ENCODE measurements at places on chromosomes 4 and X. TPM values are rescaled to one million over a fixed set of nuclear protein-coding genes. Genes with fewer than 3 reads are reported as not detected.

Gene BGN
- 29.6 TPM for total RNA-seq

Gene ASB12
- total RNA-seq: not detected

Gene JCHAIN
- not detected for total RNA-seq

Gene KIF4A
- 29.8 TPM for total RNA-seq

Gene F8
- 1.3 TPM for total RNA-seq

Gene COL25A1
- 9.2 TPM for total RNA-seq

Gene MAOB
- total RNA-seq: 5.5 TPM

Gene MAGEA1
- not detected for total RNA-seq

DNA sequence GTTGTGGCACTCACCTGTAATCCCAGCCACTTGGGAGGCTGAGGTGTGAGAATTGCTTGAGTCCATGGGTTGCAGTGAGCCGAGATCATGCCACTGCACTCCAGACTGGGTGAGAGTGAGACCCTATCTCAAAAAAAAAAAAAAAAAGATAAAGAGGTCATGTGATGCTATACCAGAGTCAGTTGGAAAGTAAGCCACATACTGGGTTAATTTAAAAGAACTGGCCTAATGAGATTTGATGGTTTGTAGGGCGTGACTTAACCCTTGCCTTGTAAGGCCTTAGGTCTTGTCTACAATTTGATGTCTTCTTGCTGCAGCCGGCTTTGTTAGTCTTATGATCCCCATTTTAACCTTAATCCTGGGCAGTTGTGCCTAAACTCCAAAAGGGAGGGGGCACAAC, 5.2 kb downstream of the MGST2 start:
- DNase-seq: no peak

GRCh38 chr4:2788532-2789103, 4.3 kb upstream of the SH3BP2 start:
- DNase-seq: no peak

DNA sequence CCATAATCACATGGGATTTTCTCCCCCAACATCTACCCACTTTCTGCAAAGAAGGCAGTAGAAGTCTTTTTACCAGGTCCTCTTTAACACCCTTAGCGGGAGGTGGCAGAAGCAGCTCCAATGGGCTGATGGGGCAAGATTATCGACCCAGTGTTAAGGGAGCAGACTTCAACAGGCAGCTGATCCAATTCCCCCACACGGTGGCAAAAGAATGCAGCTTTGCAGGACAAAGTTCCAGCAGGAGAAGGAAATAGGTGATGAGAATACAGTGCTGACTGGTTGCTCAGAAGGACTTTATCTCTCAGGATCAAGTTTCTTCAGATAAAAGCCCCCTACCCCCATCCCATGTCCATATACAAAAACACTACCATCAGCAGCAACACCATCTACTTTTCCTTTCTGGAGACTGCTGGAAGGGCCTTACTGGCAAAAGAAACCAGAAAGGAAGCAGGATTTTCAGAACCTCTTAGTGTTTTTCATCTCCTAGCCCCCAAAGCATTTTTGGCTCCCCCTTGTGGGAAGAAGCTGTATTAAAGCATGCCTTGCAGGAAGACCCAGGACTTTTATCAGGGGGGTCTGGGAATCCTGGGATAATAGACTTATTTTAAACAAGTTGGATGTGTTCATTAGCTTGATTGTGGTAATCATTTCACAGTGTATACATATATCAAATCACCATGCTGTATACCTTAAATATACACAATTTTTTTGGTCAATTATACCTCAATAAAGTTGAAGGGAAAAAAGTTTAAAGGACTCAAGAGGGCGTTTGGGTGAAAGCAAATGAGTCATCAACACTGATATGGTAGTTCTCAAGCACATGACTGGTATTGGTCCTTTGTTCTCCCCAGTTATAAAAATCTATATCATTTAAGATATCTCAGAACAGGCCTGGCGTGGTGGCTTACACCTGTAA, 146.4 kb downstream of the GPC3 start:
- DNase-seq: no peak

GRCh38 chr4:178165951-178166308, 723.7 kb upstream of the AGA start:
- DNase-seq: no peak

DNA sequence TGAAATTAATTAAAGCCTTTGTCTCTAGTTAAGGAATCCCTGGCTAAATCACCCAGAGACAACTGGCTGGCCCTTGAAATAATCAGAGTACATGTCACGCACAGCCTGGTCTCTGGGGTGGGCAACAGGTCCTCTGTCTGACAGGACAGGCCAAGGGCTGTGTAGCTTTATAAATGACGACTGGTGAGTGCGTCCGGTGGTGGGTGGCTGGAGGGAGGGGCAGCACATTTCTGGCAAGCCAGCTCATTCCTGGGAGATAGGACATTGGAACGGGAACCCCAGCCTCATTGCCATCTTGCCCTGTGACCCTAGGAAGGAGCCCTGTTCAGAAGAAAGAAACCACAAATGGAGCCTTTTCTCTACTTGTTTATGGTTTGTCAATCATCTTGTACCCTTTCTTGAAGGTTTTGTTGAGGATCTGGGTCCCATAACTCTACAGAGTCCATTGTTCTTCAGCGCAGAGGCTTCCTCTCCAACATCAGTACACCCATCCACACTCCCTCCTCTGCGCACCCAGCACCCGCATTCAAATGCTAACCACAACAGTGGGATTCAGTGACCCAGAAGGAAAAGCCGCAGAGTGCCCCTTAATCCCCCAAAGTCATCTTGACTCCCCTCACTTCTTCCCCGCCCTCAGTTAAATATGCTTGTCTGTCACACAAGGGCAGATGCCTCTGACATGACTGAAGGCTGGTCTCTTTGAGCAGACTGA, 368.1 kb downstream of the UNC5C start:
- no peak for DNase-seq

- no peak for DNase-seq
Observed at GRCh38 chr4:63105839-63106238, 1303.4 kb downstream of the TECRL start.

DNA sequence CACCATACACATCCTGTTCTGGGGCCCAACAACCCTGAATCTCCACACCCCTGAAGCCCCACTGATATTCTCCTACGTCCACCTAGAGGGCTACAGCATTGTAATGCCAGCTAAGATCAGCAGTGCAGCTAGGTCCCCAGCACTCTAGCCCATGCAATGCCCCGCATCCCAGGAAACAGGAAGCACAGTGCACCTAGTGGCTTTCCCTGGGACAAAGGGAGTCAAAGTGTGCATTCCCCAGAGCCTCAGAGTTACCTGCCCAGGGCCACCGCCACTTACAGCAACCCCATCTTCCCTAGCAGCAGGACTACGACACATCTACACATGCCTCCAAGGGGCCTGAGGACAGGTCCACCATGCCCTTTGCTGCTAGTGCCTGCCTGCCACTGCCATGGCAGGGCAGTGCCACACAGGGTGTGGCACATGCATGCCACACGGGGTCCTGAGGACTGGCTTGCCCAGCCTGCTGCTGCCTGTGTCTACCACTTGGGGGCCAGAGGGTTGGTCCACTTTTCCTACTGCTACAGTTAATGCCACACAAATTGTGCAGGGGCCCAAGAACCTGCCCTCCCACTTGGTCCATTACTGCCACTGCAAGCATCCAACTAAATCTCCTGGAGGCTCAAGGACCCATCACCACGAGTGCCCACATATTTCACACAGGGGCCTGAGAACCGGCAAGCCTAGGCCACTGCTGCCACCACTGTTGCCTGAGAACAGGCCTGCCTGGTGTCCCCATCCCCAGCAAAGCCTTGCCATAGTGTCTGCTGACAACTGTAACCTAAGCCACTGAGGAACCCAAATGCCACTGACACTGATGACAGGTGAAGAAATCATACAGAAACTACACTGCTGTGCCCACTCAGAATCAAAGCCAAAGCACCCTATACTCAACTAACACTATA, 23.7 kb downstream of the TLR6 start:
- no peak for DNase-seq

DNA sequence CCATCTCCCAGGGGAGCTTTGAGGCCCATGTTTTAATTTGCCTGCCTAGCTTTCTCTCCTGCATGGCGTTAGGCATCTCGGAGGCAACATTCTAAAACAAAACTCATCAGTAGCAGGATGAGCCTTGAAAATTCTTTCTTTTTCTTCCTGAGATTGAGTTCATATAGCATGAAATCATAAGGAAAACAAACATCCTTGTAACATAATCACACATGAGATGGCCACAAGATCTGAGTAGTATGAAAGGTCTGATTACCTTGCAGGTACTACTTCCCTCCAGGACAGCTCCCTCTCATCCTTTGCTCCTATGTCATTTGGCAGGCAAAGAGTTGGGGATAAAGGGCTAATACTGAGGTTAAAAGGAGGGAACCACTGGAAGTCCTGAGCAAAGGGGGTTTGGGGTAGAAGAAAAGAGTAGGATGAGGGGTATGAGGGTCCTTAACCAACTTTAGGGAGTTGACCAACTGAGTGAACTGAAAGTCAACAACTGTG, 37.5 kb upstream of the CXCL8 start:
- DNase-seq: no peak

DNA sequence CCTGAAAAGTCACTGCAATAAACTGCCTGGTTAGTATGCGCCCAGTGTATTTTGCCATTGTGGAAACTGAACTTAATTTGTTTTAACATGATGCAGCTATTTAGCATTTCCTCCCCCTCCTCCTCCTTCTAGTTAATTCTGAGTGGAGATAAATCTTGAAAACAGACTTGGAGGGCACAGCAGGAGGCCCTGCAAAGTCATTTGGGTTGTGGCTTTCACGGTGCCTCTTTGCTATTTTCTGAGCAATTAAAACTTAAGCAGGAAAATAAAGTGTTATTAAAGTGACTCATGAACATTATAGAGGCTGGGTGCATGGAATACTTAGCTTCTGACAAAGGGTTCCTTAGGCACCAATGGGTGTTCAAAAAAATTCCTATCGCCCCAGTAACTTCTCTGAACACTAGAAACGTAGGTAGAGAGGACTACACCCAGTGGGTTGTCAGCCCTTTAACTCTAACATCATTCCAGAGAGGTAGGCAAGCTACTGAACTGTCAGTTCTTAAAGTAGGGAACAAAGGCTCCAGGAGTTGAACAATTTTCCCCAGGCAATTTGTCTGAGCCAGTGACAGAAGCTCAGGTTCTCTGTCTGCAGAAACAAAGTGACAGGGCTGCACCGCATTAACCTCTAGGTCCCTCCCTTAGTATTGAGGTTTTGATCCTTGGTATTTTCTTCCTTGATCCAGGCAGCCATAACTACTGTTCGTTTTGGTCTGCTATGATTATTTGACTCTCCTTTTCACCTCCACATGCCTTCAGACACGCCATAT, 158.3 kb upstream of the KIT start:
- no peak for DNase-seq

DNA sequence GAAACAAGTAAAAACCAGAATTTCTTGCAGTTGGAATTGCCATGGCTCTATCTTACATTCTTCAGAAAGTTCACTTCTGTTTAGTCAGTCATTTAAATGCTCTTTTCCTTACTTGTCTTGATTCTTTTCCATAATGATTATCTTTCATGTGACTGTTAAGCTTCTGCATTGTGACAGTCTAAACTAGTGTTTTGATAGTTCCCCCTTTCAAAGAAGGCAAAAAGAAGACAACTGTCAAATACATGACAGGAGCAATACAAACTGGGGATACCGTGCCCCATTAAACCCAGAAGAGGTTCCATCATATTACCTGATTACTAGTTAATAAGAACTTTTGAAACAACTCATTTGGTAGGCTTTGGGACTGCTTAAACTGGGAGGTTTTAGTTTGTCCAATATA, 476.2 kb downstream of the PCDH19 start:
- no peak for DNase-seq

DNA sequence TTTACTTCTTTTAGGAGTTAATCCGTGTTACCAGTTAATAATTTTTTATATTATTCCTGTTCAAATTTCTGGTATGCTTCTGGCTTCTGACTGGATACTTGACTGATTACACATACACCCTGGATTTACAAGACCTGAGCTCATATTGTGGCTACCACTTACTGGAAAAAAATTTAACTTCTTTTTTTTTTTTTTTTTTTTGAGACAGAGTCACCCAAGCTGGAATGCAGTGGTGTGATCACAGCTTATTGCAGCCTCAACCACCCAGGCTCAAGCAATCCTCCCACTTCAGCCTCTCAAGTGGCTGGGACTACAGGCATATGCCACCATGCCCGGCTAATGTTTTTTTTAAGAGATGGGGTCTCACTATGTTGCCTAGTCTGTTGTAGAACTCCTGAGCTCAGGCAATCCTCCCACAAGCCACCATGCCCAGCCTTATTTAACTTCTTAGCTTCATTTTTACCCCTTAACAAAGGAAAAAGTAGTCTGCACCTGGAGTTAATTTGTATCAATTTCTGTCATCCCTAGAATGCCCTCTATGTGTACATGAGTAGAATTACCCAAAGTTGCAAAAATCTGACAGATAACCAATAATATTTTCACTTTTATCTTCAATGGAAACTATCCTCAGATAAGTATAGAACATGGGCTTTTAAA, 50.3 kb downstream of the TMEM165 start:
- no peak for DNase-seq

DNA sequence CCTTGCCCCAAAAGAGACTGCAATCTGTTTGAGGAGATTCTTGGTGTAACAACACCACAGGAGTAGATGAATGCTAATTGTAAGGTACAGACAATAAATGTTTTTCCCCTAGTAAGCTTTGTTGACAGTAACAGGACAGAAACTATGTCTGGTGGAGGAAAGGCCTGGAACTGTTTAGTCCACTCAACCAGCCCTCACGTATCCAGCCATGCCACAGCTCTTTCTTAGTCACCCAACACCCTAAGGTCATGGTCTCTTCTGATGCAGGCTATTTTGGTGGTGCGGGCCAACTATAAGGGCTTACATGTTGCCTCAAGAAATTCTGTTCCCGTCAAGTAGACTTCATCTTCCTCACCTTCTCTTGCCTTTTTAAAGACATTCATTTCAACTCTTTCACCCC, 75.9 kb upstream of the GAB1 start:
- DNase-seq: no peak

DNA sequence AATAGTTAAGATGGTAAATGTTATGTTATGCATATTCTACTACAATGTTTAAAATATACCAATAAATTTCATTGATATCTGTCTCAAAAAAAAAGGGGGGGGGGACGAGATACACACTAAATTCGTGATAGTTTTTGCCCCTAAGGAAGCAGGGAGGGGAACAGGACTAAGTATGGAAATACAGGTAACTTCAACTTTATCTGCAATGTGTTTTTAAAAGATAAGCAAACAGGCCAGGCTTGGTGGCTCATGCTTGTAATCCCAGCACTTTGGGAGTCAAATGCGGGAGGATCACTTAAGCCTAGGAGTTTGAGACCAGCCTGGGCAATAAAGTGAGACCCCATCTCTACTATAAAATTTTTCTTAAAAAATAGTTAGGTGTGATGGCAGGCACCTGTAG, 13.4 kb upstream of the CLOCK start:
- DNase-seq: no peak

GRCh38 chr4:164906368-164906767, 29.4 kb downstream of the APELA start:
- DNase-seq: no peak

DNA sequence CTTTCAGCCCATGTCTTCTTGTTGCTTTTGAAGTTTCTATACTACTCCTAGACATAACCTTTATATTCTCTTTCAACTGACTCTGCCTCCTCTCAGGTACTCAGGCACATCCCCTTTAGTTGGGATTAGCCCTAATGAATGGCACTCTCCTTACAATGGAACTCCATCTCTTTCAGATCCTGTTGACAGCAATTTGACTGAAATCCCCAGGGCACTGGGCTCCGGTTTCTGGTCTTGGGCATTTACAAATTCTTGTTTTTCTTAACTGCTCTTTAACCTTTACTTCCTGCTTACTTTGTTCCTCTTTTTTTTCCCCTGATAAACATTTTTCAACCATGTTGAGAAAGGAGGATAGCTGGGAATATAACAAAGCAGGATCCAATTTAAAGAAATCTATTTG, 68.9 kb downstream of the ENOX2 start:
- DNase-seq: no peak

Data from type B pancreatic cell (in vitro differentiated cells).